ENCODE measurements at places on chromosomes 1 and 21.

- no peak for DNase-seq
Observed at GRCh38 chr1:147541672-147542568, 619 bp downstream of the BCL9 start.

- no peak for DNase-seq
Observed at GRCh38 chr1:101079341-101079740, 53.8 kb upstream of the DPH5 start.

GRCh38 chr1:183300828-183301227 is 114.8 kb downstream of the LAMC2 start:
- no peak for DNase-seq

- DNase-seq: no peak
Observed at GRCh38 chr21:39674801-39675200, 62.1 kb downstream of the B3GALT5 start.

DNA sequence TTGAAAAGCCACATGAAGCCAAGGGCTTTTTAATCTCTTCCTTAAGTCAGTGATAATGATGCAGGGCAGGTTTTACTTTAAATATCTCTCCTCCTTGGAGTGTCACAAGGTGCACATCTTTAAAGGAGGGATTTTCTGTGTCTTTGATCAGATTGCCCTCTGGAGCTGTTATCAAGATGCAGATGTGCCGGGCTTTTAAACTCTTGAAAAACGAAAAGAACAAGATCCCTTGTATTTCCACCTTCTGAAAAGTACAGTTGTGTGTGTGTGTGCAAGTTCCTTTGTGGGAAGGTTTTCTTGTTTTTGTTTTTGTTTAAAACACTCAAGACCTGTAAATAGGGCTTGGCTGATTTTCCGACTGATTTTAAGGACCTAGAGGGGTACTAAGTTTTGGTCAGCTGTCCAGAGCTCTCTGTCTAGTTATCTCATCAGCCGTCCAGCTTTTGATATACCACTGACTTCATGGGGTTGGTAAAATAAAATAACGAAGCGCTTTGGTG is 1.6 kb downstream of the MARK1 start:
- DNase-seq: no peak

GRCh38 chr1:174039027-174039426 is 16.9 kb upstream of the RC3H1 start:
- DNase-seq: no peak

DNA sequence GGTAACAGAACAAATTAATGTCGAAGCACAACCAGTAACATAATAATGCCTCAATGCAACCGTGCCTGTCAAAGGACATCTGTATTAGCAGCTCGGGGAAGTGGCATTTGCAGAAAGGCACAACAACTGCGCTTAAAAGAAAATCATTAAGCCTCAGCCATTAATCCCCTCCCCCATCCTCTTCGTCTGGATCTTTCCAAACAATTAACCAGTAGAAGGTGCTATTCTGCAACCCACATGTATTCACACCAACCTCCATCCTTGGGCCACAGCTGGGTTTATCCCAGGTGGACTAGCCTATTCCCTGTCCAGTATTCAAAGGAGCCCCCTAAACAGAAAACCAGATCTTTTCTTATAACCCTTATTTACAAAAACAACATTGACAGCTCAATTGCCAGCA is 2.6 kb downstream of the RERE start:
- no peak for DNase-seq

DNA sequence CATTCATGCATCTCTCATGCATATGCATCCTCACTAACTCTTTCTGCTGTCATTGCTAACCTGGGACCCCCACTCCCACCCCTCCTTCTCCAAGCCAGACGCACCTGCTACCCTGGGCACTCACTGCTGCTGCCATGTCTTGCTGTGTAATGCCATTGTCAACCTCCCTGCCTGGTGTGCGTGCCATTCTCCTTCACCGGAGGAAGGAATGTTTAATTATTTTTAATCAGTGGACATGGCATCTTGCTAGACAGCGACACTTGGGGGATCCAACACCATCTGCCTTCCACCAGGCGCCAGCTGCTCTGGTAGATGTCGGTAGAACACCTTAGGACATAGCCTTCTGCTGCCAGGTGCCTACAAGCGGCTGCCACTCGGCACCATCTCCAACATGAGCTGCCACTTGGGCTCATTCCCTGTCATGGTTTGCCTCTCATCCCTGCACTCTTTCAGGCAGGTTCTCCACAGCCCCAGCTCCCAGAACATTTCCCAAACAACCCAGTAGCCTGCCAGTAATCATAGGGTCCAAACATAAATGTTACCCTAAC is 306.9 kb downstream of the TTLL7 start:
- no peak for DNase-seq

DNA sequence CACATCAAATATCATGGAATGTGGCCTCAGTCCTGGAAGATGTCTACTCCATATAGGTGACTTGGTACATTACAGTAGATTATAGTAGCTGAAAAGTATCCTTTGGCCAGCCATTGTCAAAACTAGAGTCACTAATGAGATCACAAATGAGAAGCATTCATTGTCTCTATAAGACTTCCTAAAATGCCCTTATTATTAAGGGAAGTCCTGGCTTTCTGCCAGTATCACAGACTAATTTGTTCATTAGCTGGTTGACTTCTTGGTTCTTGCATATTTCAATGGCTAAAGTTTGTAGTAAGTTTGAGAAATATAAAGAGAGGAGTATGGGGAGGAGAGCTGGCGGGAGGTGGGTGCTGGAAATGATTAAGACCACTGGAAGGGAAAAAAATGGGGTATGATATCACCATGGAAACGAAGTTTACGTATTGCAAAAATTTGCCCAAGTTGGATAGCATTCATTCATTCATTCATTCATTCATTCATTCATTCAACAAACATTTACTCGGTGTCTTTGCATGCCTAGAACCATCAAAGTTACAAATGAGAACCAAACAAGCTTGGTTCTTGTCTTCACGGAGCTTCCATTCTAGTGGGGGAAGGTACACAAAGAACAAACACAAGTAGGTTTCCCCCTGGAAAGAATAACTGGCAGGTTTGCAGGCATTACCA is 11.7 kb upstream of the B3GALNT2 start:
- no peak for DNase-seq

DNA sequence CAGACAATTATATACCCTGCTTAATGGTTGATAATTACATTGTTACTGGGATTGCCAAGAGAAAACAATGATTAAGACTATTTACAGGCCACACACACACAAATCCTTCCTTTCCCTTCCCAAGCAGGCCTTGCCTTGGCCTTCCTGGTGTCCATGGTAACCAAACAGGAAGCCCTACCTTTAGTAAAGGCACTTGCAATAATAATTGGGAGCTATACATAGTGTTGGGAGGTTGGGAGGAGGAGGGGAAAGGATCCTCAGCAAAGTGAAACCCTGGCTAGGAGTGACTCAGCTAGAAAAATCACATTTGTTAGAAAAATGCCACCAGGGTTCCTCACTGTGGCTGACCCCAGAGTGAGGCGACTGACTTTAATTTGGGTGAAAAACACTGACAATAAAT is 122.3 kb upstream of the ADAR start:
- DNase-seq: no peak

DNA sequence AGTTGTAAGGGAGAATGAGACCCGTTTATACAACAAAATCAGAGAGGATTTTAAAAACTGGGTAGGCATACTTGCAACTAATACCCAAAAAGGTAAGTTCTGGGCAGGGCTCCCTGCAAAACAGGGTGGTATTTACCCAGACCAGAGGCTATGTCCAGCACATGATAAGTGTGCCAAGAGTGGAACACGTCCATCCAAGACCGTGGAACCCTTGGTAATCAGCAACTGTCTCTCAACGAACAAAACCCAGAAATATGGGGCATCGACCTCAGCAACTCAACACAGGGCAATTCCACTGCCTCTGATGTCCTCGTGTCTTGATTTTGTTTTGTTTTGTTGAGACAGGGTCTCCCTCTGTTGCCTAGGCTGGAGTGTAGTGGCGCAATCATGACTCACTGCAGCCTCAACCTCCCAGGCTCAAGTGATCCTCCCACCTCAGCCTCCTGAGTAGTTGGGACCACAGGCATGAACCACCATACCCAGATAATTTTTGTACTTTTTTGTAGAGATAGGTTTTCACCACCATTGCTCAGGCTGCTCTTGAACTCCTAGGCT is 26.7 kb upstream of the MX1 start:
- DNase-seq: no peak

DNA sequence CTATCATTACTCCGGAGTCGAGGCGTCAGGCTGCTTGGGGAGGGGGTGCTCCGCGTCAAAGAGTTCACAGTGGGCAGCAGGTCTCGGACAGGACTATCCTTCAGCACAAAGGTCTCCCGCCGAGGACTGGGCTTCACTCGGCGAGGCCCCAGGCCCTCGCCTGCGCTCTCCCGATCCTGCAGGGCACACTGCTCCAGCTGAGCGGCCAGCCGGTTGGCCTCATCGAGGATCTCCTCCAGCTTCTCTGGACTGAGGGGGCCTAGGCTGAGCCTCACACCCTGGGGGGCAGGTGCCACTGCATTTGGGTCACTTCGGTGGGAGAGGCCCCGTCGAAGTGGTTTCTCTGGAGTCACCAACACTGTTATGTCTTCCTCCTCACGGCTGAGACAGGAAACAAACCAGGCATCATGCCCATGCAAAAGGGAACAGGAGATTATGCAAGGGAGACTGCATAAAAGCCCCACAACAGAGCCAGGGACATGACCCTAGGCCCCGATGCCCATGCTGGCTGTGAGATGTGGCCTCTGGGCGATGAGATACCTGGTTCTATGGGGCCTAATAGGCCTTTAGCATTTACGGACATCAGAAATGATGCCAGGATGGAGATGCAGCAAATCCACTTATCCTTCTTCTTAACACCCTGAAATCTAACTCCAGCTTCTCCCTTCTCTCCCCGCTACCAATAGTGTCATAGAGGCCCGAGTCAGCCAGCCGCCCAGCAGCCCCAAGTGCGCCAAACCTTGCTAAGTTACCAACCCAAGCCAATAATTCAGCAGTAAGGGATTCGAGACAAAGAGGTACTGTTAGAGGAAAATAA is 1.1 kb downstream of the PSRC1 start:
- no peak for DNase-seq

DNA sequence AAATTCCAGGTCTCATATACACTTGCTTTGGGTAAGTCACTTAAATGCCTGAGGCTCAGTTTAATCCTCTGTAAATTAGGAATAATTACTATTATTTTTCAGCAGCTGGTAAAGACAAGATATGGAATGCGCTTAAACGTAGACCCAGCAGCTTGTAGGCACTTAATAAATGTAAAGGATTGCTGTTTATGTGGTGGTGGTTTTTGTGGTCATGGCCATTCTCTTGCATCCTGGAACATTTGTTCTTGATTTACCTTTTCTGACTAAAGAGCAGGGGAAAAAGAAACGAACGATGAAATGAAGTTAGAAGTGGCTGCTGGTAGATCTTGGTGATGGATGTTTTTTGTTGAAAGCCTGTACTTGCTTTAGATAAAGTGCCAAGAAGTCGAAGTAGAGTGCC is 195.0 kb upstream of the FOXD3 start:
- DNase-seq: no peak

DNA sequence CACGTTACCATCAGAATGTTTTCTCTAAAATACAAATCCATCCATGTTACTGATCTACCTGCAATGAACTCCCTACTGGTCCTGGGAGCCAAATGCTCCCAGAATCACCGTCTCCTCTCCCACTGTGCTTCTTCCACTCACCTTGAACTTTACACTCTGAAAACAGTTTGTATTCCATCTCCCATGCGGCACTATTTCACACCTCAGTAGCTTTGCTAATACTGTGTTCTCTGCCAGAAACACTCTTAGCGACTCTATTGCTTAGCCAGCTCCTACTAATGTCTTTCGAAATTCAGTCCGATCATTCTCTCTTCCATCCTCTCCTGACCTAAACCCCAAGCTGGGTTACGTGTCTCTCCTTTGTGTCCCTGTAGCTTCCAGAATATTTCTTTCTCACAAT is 284.4 kb upstream of the DUSP10 start:
- no peak for DNase-seq

DNA sequence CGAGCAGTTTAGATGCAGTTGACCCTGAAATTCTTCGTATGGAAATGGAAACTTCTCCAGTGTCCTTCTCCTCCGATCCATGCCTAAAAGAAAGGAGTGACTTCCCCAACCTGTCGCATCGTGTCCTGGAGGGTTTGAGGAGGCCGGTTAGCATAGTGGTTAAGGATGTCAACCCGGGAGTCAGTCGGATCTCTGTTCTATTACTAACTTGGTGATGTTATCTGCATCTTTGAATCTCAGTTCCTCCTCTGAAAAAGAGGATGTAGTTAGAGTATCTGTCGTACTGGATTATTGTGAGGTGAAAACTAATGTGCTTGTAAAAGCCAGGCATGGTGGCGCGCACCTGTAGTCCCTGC is 684 bp downstream of the ZBTB8B start:
- DNase-seq: no peak

DNA sequence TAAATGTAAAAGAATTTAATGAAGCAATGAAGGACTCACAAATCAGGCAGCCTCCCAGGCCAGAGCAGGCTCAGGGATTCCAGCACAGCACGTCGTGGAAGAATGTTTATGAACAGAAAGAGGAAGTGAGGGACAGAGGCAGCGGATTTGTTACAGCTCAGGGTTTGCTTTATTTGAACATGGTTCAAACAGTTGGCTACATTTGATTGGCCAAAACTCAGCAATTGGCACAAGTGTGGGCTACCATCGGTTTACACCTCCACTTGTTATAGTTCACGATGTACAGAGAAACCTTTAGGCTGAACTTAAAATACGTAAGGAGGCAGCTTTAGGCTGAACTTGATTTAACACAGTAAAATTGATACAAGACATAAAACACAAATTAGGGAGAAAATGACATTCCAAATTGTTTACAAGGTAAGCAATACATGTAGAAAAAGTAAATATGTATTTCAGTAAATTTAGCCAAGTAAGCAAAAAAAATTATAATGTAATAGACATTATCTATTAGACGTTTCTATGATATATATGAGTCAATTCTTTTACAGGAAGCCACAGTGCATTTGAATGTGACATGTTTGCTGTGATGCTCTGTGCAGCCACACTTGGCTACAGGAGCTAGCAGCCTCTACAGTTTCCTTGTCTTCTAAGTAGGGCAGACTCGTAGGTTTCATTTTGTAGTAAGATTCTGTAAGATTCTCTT is 126.5 kb downstream of the ADSS2 start:
- peak; percentile 47 for DNase-seq

GRCh38 chr1:18670121-18670867 is 39.6 kb downstream of the PAX7 start:
- DNase-seq: no peak

DNA sequence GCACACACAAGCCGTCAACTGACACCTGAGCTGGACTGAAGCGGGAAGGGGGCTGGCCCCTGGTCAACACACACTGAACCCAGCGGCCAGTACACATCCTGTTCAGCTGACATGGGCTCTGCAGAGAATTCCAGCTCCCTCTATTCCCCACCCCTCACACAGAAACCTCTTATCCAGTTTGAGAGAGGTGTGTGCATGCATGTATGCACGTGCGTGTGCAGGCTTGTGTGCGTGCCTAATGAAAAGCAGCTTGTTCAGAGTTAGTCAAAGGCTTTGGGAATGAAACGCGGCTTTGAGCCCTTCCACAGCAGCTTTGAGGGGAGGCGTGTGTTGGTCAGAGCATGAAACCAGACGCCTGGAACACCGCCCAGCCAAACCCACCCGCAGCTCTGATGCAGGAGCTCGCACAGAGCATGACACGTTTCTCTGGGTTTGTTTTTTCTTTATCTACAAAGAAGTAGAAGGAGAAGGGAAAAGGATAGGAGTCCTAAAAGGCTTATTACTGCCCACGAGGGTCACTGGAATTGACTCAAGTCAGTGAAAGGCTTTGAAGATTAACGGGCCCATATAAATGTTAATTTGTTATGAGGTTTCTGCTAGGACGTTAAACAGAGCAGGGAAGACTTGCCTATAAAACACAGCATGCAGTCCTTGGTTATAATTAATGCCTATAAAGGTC is 184.2 kb downstream of the ETS2 start:
- no peak for DNase-seq

- no peak for DNase-seq
Observed at GRCh38 chr1:236951672-236952071, 52.6 kb downstream of the MT1HL1 start.
